ENCODE measurements at places on chromosomes 5 and 9. TPM values are rescaled to one million over a fixed set of nuclear protein-coding genes. Genes with fewer than 3 reads are reported as not detected.

GRCh38 chr9:69874301-69875060, 53.9 kb downstream of the CFAP95 start:
- DNase-seq: no peak

GRCh38 chr9:107991581-107991980, 502.0 kb upstream of the KLF4 start:
- DNase-seq: no peak

GRCh38 chr5:4375640-4376039, 764.5 kb upstream of the ADAMTS16 start:
- DNase-seq: no peak

- no peak for DNase-seq
These were observed 180.4 kb downstream of the MLLT3 start for GRCh38 chr9:20441711-20442423.

- no peak for DNase-seq
These were observed 165.8 kb upstream of the NR3C1 start for GRCh38 chr5:143569213-143569701.

DNA sequence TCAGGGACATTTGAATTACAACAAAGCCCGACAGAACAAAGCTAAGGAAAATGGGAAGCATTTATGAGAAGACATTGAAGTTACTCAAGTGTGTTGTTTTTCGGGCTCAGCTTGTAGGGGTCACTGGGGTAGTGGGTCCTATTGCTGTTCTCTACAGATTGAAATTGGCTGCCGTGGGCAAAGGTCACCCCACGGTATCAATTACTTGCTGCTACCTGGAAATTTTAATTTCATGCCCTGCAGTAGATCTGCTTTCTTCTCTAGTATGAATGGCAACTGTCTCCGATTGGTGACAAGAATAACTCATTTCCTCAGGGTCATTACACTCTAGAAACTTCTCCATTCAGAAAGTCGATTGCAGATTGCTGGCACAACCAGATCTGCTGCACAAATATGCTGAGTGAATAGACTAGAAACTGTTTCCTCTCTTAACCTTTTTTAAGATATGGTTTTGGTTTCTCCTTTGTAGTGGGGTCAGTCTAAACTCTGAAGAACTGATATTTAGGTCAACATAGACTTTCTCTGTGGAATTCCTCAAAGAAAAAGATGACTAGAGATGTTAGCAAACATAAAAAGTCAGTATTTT, 454.1 kb downstream of the ARHGEF28 start:
- no peak for DNase-seq

- DNase-seq: no peak
These were observed 15.4 kb downstream of the REEP5 start for GRCh38 chr5:112906637-112907036.

DNA sequence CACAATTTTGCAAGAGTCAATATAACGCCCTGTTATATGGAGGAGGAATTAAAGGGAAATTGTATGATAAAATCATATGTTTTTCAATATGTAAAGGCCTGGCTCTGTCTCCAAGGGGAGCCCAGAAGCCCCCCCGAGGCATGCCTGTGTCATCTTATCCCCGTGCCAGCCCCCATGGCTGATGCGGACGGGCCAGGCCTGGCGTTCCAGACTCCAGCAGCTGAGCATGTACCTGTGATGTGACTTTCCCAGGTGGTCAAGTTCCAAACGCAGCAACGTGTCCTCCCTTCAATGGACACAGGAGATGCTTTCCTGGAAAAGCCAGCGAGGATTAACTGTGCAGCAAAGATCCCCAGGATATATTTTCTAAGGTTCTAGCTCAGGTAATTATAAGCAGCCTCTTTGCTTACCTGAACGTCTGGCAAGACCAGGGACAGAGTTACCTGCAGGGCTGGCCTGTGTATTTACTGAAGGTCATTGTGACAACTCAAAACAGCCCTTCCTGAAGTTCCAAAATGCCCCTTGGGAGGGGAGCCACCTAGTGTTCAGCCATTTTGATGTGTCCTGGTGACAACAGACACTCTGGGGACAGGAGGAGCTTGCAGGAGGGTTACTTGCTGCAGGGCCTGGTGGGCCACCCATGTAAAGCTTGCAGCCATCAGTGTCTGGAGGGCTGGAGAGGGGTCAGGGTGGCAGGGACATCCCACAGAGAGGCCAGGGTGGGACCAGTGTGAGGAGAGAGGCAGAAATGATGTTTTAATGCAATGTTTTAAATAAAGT, 53.3 kb upstream of the RNU6ATAC start:
- DNase-seq: no peak

DNA sequence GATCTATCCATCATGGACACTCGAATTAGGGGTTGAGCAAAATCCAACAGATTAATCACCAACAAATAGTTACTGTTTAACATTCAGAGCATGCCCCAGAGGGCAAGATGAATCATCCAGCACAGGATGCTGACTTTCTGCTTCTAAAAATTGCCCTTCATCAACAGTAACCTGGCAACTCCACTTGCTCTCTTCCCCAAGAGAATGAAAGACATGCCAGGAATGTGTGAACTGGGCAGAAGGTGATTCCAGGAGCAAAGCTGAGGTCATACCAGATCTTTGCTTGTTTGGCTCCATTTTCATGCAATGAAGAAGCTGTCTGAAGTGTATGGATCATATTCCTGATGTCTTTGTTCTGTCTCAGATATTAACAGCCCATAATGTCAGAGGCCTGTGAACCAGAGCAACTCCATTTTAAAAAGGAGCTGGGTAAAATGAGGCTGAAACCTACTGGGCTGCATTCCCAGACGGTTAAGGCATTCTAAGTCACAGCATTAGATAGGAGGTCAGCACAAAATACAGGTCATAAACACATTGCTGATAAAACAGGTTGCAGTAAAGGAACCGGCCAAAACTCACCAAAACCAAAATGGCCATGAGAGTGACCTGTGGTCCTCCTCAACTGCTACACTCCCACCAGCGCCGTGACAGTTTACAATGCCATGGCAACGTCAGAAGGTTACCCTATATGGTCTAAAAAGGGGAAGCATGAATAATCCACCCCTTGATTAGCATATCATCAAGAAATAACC, 2.5 kb upstream of the ZNF367 start:
- DNase-seq: peak; percentile 86

DNA sequence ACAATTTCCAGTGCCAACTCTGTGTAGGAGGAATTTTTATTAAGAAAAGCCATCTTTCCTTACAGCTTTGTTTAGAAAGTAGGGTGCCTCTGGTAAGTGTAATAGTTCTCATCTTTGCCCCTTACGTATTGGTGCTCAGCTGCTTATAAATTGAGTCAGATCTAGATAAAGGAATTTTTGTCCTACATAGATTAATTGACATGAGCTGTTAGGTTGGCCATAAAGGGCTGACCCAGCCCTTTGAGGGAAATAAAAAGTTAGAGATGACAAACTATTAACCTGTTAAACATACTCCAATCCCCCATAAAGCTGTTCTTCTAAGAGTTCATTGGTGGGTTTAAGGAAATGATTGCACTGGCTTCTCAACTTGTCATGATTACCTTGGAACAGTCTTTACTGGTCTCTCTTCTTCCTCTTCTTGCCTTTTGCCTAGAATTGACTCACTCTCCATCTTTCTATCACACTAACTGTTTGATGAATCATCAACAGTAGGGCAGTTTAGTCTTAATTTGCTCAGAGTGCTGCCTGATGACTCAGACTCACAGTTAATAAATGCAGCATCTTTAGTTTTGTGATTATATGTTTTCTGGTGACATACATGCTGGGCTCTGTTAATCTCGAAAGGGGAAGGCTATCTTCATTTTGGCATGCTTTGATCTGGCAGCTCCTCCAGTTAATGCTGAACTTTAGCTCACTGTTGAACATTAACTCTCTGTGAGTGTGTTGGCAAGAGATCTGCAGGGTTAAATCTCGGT, 51.7 kb downstream of the ARHGAP26 start:
- peak; percentile 69 for DNase-seq

GABRA1 gene
- 2.4 TPM for total RNA-seq

OR1J2 gene
- not detected for total RNA-seq

CDKN2B-AS1 gene
- total RNA-seq: not detected

PCDHB14 gene
- 6.2 TPM for total RNA-seq

SMC5 gene
- 15.3 TPM for total RNA-seq

CERCAM gene
- total RNA-seq: 20.8 TPM

VDAC1 gene
- total RNA-seq: 732 TPM

PANK3 gene
- total RNA-seq: 33.0 TPM

TPM2 gene
- total RNA-seq: 3.9 TPM

Measured in H4 (cell line).